ENCODE measurements at places on chromosomes 1 and 21.

GRCh38 chr1:9455487-9456234, 83.6 kb upstream of the SLC25A33 start:
- DNase-seq = no peak

DNA sequence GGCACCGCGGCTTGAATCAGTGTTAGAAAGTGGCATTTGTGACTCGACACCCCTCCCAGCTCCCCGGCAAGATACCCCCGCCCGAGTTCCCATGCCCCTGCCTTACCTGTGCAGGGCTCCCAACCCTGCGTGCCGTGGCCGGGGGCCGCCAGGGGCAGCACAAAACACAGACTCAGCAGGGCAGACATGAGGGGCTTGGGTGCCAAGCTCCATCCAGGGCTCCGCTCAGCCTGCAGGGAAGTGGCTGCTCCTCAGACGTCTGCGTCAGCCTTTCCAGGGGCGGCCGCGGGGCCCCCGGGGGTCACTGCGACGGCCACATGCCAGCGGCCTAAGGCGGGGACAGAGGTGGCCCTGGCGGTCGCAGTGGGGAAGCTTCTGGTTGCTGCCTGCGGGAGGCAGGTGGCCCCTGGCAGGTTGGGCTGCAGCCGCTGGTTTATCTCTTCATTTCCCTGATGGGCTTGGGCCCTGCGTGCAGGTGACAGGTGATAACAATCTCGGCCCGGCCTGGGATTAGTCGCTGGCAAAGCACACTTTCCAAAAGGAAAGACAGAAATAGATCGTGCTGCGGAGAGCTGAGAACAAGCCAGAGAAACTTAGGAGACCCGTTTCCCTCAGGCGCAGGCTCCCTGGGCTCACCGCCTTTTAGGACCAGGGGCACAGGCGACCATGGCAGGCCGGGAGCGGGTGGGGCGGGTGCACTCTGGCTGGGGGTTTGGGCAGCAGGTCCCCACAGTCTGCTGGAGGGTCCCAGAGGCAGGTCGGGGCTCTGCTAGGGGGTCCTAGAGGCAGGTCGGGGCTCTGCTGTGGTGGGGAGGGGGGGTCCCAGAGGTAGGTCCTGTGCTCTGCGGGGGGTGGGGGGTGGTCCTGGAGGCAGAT, at the start of gene TSPEAR:
Gene TSPEAR, minus strand, starts transcription at position 246 of the 876 bp plus-strand sequence. Its CDS starts 58 bp downstream, at position 188.
- no peak for DNase-seq

DNA sequence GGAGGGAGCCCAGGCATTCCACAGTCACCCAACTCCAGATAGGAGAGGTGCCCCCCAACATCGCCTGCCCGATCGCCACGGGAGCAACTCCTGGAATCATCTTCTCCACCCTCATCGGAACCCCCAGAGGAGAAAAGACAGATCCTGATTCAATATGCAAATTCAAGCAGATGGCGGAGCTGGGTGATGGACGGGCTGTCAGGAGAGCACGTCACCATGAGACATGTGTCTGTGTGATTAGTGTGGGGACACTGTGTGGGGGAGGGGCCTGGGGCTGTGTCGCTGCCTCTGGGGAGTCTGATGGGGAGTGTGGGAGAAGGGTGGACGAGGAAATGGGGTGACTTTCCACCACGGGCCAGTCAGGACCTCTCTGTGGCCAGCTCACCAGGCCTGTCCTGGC, 90.2 kb upstream of the CSF3R start:
- DNase-seq = no peak

- DNase-seq = no peak
Measured at GRCh38 chr1:90507173-90507572, 209.9 kb downstream of the BARHL2 start.

GRCh38 chr1:98034505-98034904, 113.7 kb upstream of the DPYD start:
- no peak for DNase-seq

GRCh38 chr1:204915861-204916495, 45.3 kb downstream of the NFASC start:
- DNase-seq = no peak

DNA sequence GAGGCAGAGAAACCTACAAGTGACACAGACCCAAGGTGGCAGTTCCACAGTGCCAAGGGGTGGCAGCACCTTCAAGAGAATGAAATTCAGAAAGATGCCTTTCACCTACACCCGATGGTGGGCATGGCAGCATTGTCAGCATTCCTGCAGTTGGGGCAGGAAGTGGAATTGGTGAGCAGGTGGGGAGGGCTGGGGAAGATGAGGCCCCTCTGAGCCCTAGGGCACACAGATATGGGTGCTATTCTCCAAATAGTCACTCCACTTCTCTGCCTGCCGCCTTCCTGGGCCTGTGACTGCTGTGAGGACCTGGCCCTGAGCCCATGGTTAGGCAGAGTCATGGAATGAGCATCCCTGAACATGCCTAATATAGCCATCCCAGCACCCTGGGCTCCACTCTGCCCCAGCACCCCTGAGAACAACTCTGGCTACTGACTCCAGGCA, 8.3 kb downstream of the SHISA4 start:
- DNase-seq = no peak

GRCh38 chr1:112429749-112430148, 33.7 kb downstream of the CTTNBP2NL start:
- no peak for DNase-seq

- DNase-seq = no peak
Measured at GRCh38 chr1:232463225-232463624, 166.7 kb downstream of the SIPA1L2 start.

DNA sequence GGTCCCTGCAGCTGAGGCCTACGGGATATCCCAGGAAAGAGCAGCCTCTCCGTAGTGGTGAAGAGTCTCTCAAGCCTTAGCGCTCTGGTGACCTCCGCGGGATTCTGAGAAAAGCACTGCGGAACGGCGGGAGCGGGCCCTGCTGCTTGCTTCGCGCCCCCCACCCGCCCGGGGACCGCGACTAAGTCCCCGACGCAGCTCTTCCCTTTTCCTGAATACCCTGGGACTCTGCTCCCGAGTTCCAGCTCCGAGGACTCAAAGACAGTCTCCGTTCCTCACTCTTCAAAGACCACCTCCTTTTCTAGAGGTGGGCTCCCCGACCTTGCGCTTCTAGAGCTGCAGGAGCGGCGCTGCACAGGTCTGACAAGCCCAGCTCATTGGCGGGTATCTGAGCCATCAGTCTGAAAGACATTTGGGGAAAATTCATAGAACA, 3.6 kb upstream of the PRRX1 start:
- no peak for DNase-seq

DNA sequence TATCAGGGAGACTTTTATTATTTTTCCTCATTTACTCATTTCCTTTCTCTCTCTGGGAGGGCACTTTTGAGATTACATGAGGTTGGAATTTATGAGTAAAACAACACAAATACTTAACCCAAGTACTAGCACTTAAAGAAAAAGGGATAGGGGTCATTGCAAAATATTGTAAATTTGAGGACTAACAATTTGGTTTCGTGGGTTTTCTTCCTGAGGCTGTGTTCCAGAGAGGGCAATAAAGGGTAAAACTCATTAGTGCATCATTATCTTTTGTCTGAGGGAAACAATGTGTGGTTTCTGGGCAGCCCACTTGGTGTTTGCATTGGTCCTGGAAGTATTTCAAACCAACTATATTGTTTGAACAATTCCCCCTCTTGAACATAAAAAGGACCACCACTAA, 96.5 kb downstream of the GREM2 start:
- DNase-seq = no peak

- no peak for DNase-seq
Measured at GRCh38 chr1:200474633-200475032, 64.8 kb upstream of the ZNF281 start.

GRCh38 chr1:111836111-111836510, 80.4 kb downstream of the DDX20 start:
- DNase-seq = no peak

GRCh38 chr1:56375326-56375804, 204.0 kb downstream of the PLPP3 start:
- DNase-seq = no peak

GRCh38 chr1:153569465-153569864, 3.8 kb upstream of the S100A2 start:
- no peak for DNase-seq

- DNase-seq = no peak
Measured at GRCh38 chr1:201009962-201010645, 13.4 kb downstream of the KIF21B start.

- DNase-seq = no peak
Measured at GRCh38 chr21:27570306-27570868, 603.5 kb upstream of the ADAMTS5 start.

DNA sequence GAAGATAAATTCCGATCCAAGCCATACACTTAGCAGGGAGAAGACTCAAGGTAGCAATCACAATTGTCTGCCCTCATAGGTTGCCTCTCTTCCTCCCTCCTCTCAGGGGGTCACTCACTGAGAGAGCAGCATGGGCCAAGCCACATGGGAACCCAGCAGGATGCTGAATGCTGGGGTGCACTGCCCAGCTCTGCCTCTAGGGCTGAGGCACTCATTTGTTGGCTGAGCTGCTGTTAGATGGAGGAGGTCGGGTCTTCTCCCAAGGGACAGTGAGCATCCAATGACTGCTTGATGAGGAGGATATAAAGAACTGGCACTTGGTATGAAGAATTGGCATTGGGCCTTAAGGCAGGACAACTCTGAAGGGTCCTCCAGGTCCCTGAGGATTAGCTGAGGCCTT, 418.8 kb downstream of the SIPA1L2 start:
- DNase-seq = no peak

- DNase-seq = no peak
Measured at GRCh38 chr1:18947570-18947969, 8.9 kb downstream of the IFFO2 start.

DNA sequence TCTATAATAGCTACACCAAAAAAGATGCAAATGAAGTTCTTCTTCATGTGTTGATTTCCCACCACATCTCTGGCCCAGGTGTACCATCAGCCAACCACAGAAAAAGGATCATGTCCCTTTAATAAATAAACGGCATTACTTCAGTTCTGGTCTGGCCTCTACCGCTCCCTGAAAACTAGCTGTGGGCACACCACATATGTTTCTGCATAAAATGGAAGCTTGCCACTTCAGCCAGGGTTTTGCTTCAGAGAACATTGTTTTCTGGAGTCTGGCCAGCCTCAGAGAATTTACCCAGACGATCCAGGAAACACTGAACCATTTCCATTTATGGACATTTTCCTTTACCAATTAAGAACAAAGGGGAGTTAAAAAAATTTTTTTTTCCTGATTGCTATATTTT, 5.8 kb upstream of the LAMC2 start:
- DNase-seq = no peak

GRCh38 chr1:156337052-156337887, 822 bp downstream of the CCT3 start:
- DNase-seq = no peak

DNA sequence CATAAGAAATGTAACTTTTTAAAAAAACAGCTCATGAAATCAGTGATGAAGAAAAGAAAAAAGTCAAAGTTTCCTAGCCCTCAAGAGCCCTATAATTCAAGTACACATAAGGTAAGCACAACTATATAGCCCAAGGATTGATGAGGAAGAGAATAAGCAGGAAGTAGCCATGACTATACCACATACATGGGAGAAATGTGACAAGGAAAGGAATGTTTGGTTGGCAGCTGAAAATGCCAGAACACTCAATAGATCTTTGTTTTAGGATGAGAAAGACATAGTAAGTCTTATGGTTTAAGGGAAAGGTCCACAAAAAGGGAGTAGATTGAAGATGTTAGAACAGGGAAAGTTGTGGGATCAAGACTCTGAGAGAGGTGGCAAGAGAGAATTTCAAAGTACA, 5.7 kb downstream of the DOCK7 start:
- DNase-seq = no peak

GRCh38 chr1:188302746-188303145, 1474.0 kb downstream of the PLA2G4A start:
- DNase-seq = no peak

DNA sequence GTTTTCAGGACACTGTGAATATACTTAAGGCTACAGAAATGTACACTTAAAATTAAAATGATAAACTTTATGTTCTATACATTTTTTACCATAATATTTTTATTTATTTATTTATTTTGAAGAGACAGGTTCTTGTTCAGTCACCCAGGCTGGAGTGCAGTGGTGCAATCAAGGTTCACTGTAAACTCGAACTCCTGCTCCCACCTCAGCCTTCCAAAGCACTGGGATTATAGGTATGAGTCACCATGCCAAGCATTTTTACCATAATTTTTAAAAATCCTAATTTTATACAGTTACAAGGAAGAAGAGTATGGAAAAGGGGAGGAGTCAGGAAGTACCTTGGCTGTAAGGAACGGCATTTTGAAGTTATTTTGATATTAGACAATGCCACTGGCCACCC, 23.6 kb upstream of the ANGPTL3 start:
- DNase-seq = no peak

DNA sequence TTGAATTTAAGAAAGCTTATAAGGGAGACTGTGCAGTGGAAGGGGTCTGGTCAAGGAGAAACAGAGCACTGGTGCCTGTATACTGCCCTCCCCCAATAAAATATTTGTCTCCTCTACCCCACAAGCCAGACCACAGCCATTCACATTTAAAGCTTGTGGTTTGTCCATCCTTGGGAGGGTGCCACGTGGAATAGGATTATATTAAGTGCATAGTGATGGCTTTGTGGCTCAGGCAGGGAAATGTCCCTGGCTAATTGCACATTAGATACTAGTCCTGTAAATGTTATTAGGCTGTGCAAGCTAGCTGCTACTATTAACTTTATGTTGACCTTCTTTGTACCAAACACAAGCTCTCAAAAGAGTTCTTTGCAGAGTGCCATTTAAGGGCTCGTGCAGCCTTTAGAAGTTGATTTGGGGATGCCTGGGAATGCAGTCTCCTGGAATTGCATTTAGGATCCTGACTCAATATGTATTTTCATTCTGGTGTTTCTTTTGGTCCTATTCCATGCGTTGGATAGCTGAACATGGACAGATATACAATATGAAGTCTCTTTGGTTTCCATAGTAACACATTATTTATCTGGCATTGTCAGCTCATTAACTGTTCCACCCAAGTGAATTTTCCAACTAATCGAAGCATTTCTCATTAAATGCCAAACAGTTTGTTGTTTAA, 210.6 kb downstream of the ROR1 start:
- no peak for DNase-seq

- DNase-seq = no peak
Measured at GRCh38 chr1:201111156-201111555, 1.1 kb downstream of the CACNA1S start.
